ENCODE measurements at places on chromosomes 13 and 19. TPM values are rescaled to one million over a fixed set of nuclear protein-coding genes. Genes with fewer than 3 reads are reported as not detected.

Gene ZNF470
- total RNA-seq, result 5.0 TPM

Gene CALR3
- total RNA-seq, result not detected

Gene SIGLEC14
- total RNA-seq, result 0.69 TPM

Gene CILP2
- 0.14 TPM for total RNA-seq

Gene KLK15
- total RNA-seq, result not detected

Gene OR7C1
- total RNA-seq, result not detected

Gene ITGBL1
- not detected for total RNA-seq

Gene LINGO3
- 0.73 TPM for total RNA-seq

Gene NLRP4
- total RNA-seq, result not detected

Gene EBI3
- not detected for total RNA-seq

Gene SELENOV
- total RNA-seq, result not detected

Gene THSD1
- 0.87 TPM for total RNA-seq

Gene GFY
- not detected for total RNA-seq

Gene FNDC3A
- total RNA-seq, result 44.4 TPM

Gene DLL3
- 0.14 TPM for total RNA-seq

Gene CLEC11A
- 0.78 TPM for total RNA-seq

Gene C1QTNF9B
- not detected for total RNA-seq

Gene WDR87
- total RNA-seq, result not detected

Data from CD4-positive, alpha-beta memory T cell (primary cell).